ENCODE measurements at places on chromosomes 12 and 14.

GRCh38 chr12:49887091-49887490, 16.6 kb downstream of the FAIM2 start:
- no peak for DNase-seq

DNA sequence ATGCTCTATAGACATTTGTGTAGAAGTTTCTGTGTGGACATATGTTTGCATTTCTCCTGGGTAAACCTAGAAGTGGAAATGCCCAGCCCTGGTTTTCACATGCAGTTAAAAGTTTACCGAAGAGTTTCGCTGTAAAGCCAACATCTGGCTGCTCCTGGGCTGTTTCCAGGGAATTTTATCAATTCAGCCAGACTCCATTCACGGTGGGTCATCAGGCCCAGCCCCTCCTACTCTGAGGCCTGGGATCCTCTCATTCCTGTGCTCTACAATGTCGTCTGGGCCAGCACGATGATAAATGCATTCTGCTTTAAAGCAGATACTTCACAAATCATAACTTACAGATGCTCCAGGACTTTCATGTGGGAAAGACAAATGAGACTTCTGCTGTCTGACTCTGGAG, 7.1 kb downstream of the NUAK1 start:
- no peak for DNase-seq

DNA sequence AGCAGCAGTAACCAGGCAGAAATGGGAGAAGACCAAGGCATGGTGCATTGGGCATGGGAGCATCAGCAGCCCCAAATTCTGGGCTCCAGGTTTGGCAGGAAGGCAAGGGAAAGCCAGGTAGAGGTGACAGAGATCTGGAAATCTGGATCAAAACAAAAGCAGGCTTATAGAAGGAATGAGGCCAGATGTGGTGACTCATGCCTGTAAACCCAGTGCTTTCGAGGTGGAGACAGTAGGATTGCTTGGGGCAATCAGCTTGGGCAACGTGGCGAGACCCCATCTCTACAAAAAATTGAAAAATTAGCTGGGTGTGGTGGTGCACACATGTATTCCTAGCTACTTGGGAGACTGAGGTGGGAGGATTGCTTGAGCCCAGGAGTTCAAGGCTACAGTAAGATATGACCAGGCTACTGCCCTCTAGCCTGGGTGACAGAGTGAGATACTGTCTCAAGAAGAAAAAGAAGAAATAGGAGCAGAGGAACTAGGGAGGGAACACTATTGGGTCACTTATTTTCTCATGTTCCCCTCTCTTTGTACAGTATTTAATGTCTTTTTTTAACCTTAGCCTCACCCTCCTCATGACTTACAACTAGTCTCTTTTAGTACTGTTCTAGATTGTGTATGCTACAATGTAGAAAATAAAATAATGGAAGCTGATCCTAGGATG, 25.1 kb downstream of the SLC4A8 start:
- no peak for DNase-seq

GRCh38 chr12:82383930-82384552, 25.7 kb downstream of the METTL25 start:
- DNase-seq = no peak

DNA sequence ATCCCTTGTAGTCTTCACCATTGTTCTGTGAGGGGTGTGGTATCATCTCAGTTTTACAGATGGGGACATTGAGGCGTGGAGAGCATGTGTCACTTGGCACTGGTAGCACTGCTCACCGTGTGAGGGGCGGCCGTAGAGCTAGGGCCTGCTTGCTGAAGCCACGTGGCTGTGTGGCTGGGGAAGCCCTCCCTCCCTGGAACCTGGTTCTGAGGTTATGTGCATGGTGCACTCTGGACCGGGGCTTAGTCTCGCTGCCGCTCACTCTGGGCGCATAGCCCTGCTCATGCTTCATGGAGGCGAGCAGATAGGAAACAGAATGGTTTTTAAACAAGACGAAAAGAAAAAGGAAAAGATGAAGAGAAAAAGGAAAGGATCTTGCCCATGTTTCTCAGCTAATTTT, 46.1 kb downstream of the CACNA1C start:
- no peak for DNase-seq

DNA sequence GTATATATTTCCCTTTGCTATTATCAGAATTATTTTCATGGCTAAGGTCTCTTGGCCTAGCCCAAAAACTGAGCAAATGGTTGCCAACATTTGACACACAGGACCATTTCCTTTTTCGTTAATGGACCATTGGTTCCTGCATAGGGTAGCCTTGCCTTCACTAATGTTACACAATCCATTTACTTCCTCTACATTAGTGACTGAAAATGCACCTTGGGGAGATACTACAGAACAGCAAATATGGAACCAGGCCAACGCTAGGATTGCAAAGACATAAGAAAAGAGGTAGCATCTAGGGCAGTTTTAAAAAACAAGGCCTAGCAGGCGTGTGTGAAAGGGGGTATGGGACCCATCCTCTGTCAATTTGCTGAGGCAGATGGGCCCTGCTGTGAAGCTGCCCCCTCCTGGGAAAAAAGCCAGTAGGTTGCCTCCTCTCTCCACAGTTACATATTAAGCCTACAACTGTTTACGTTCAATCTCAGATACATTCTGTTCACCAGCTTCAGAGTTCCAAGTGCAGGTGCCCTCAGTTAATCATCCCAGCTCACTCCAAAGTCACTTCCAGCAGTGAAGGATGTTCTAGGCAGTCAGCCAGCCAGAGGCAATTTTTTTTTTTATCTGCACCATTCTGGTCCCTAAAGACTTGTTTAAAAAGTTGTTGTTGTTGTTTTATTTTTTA, 15.0 kb downstream of the AQP6 start:
- no peak for DNase-seq

DNA sequence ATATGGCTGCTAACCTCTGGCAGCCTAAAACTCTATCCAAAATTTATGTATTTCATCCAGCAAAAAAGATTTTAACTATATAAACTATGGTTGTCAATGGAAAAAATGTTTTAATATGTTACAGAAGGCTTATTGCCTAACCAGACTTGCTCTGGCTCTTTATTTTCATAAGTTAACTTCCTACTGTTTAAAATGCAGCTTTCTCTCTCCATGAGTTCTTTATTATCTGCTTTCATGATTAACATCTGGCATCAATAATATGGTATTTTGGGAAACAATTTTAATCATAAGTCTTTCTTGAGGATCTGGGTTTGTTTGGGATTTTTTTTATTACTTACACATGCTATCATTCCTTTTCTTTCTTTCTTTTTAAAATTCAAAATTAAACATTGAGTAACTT, 20.5 kb downstream of the KERA start:
- DNase-seq = no peak

DNA sequence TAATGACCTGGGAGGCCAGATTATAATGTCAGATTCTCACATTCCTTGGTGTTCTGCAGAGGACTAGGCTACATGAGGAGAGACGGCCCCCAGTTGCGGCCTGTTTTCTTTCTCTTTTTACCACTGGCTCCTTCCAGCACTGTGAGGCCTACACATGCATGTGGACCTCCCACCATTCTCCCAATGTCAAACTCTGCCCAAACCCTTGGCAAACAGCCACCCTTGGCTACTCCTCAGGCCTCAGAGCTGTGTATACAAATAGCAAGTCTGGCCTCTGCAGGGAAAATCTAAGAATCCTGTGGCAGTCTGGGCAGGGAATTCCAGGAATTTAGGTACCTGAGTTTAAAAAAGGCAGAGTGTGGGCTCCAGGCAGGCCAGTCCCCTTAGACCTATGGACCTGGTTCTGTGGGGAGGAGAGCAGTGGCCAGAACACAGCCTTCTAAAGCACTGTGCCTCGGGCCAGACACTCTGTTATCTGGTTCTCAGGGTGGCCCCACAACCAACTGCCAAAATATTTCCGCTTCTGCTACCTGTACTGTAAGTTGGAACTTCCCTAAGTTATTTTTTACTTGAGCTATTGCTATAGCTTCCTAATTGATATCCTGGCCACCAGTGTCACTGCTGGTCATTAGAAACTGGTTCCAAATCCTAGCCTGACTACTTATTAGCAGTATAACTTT, 19.9 kb upstream of the NEDD1 start:
- DNase-seq = no peak

DNA sequence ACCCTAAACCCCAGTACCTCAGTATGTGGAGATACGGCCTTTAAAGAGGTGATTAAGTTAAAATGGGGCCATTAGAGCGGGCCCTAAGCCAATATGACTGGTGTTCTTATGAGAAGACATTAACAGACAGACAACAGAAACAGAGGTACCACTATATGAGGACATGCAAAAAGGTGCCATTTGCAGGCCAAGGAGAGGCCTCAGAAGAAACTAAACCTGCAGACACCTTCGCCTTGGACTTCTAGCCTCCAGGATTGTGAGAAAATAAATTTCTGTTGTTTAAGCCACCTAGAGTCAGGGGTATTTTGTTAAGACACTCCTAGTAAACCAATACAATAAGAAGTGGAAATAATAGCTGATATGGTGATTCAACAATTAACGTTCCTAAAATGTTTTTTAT, 32.6 kb downstream of the PTPRB start:
- no peak for DNase-seq

DNA sequence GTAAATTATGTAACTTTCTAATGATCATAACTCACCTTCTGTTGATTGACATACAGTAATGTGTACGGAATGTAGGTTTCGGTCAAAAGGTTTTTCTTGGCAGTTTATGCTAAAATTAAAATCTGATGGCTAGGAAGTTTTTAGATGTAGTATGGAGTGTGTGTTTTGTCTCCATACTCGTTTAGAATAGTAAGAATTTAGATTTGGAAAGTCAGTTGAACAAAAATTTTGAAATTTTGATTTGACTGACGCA, 859 bp downstream of the PALS1 start:
- no peak for DNase-seq

DNA sequence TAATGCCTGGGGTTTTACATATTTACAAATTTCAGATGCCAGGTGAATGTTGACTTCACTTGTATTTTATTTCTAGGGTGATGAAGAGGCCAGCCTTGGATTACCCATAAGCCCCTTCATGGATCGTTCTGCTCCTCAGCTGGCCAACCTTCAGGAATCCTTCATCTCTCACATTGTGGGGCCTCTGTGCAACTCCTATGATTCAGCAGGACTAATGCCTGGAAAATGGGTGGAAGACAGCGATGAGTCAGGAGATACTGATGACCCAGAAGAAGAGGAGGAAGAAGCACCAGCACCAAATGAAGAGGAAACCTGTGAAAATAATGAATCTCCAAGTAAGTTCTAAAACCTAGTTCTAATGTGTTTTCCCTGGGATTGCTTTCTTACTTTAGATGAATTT, 41.3 kb upstream of the SLCO1C1 start:
- no peak for DNase-seq

GRCh38 chr14:100375266-100375962, 52.3 kb downstream of the SLC25A47 start:
- peak; percentile 45 for DNase-seq

DNA sequence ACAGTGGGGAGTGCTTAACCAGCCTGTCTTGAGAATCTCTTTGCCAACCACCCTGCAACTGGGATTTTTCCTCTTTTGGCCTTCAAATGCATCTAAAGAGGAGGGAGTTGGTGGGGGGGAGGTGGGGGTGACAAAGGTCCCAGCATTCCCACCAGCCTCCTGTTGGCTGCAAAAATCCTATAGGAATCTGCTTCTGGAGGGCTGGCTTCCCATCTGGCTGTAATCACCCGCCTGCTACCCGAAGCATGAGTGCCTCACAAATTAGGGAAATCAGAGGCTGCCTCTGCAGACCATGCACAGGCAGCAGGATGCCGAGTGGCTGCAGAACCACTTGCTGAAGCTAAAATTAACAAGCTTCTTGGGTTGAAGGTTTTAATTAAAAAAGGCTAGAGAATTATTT, 73.9 kb upstream of the WSCD2 start:
- no peak for DNase-seq

- DNase-seq = no peak
Observed at GRCh38 chr12:3436461-3437065, 54.4 kb upstream of the PRMT8 start.

GRCh38 chr14:77641534-77642341, 25.3 kb upstream of the SPTLC2 start:
- DNase-seq = peak; percentile 61

GRCh38 chr14:68694516-68695235, 98.2 kb downstream of the ZFP36L1 start:
- no peak for DNase-seq

DNA sequence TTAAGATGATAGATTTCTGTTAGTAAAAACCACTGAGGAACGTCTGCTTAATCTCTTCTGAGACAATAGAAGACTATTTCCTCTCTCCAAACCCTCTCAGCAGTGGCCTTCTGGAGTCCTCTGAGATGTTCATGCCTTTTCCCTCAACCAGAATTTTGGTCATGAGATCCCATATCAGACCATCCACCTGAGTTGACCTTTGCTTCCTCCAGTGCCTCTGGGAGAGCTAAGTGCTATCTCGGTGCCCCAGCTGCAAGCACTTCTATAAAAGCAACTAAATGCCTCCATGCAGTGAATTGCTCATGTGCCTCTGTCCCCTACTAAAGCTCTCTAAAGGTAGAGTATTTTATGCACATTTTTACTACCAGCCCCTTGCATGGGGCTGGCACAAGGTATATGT, 172.8 kb upstream of the BCL2L14 start:
- DNase-seq = no peak

DNA sequence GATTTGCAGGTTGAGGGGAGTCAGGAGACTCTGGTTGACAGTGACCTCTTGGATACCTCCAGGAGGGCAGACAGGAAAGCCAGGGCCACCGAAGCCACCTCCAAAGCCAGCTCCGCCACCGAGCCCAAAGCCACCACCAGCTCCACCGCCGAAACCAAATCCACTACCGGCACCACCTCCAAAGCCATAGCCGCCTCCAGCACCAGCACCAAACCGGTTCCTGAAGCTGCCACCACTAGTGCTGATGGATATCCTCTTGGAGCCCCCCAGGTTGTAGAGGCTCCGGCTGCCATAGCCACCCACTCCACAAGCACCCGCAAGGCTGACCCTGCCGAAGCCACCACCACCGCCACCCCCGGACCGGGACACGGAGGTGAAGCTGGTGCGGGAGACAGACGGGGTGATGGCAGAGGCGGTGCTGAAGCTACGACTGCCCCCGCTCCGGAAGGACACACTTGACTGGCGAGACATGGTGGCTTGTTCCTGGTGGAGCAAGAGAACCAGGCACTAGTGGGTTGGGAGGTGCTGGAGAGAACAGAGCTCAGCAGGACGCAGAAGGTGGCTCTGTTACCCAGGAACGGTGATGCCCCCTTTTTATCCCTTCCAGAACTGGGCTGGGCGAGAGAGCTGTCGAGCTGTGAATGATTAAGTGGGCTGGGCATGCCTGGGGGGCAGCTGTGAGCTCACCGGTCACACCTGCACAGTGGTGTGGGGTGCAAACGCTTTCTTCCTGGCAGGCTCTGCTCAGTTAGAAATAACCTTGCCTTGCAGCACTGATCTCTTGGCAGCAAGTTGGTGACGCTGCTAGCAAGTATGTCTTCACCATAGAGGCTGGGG, at the start of gene KRT5:
KRT5 (minus strand) TSS at position 569 of the 837 bp plus-strand sequence; CDS start at position 471, 98 bp downstream.
- DNase-seq = no peak

GRCh38 chr14:76006253-76006652, 20.7 kb downstream of the IFT43 start:
- DNase-seq = no peak

- DNase-seq = no peak
Observed at GRCh38 chr12:22285846-22286245, 48.7 kb downstream of the ST8SIA1 start.

GRCh38 chr12:119758722-119759121, 90.8 kb downstream of the PRKAB1 start:
- DNase-seq = no peak

Measured in GM12892 (cell line).